ENCODE measurements at places on chromosomes 11 and 22.
A peak's percentile ranks its signal among the peaks of the same experiment; 100 is the strongest.

DNA sequence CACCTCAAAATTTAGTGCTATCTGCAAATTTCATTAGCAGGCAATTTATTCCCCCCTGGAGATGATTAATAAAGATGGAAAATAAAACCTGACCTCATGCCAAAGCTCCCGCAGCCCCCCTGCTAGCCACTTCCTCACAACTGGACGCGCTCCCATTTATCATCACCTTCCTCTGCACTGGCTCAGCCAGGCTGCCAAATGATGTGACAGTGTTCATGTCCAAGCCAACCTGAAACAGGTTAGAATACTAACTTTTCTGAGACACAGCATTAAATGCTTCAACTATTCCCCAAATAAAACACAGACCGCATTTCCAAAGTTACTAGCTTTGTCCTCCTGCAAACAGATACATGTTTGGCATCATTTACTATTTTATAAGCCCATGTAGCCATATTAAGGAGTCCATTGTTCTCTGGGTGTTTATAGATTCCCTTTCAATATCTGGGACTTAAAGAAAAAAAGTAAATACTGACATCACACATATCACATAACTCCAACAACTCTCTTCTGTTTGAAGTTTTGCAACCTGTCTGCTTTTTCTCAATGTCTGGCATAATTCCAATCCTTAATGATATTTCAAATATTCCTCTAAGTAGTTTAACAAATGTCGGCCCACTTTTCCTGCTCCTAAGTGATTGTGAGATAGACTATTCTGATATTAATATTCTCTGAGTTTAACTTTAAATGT lies 829.7 kb upstream of the FAT3 start:
- DNase-seq, result no peak

- no peak for DNase-seq
Observed at GRCh38 chr11:106482917-106483785, 405.7 kb downstream of the AASDHPPT start.

- DNase-seq, result no peak
Observed at GRCh38 chr11:75896843-75897419, 81.9 kb downstream of the UVRAG start.

- no peak for DNase-seq
Observed at GRCh38 chr11:100205926-100206325, 481.2 kb upstream of the ARHGAP42 start.

DNA sequence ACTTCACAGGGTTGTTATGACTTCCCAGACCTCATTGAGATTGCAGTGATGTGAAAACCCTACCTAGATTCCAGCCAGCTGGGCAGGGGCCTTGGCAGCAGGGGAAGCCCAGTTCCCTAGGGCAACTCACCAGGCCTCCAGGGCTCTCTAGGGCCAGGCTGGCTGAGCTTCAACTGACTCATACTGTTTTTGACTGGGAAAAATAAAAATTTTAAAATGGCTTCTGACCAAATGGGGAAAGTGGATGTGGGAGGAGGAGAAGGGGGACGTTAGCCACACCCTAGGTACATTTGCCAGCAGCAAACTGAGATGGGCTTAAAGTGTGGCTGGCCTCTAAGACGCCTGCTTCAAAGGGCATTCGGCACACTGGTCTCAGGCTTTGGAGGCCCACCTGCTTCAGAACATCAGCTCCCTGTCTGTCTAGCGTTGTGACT lies 39.0 kb downstream of the BMAL1 start:
- DNase-seq, result no peak

GRCh38 chr11:59069087-59069486 lies 17.0 kb upstream of the GLYATL1B start:
- DNase-seq, result no peak

DNA sequence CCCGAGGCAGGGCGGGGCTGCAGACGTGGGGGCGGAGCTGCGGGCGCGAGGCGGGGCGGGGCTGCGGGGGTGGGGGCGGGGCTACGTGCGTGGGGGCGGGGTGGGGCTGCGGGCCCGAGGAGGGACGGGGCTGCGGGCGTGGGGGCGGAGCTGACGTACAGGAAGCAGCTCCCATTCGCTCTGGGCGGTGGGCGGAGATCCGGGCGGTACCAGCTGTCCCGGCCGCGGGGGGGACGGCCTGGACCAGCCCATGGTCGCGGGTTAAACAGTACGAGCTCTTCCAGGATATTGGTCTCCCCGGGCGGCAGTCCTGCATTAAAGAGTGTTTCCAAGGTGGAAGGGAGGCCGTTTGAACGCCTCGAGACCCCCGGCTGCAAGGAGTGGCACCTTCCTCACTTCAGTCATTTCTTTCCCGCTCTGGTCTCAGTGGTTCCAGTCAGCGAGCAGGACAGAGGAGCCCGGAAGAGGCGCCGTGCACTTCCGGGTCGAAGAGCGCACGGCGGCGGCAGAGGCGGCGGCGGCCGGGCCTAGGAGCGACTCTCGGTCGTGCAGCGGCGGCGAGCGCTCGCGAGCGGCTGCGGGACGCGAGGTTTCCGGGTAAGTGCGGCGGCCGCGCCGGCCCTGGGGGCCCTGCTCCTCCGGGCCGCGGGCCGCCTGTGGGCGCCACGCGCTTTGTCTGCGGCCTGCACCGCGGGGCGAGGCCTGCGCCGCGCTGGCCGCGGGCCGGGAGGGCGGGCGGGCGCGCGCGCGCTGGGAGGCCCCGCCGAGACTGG lies at the start of gene PHRF1:
Gene PHRF1, plus strand, starts transcription at position 475 of the 773 bp plus-strand sequence. CDS start 5,043 bp downstream, outside the sequence.
- peak; percentile 95 for DNase-seq

DNA sequence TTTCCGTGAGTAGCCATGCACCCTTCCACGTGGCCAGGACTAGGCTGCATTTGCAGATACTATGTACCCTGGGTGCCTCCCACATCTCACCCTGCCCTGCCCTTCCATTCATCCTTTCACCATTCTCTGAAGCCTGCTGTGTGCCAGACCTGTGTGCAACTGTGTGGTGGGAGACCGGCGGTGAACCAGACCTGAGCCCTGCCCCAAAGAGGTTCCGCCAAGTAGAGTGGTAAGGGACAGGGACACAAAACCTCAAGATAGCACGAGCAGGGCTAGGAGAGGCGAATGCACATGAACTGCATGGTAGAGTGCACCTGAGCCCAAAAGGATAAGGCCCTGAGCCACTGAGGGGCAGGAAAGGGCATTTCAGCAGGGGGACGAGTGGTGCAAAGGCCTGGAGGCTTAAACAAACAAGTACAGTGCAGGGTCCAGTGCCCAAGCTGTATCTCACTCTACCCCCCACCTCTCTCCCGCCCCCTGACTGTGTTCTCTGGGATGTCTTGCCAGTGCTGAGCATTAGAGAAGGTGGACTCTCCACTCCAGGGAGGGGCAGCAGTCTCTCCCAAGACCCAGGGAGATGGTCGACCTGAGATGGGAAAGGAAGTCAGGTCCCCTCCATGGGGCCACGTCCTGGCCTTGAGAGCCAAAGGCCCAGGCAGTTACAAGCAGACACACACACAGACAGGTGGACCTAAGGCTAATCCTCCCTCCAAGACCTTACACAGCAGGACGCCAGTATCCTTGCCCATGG lies 14.1 kb upstream of the ARAP1 start:
- no peak for DNase-seq

- no peak for DNase-seq
Observed at GRCh38 chr22:46857142-46857884, 94.9 kb downstream of the TBC1D22A start.

GRCh38 chr11:28296426-28296825 lies 188.2 kb downstream of the METTL15 start:
- no peak for DNase-seq

- no peak for DNase-seq
Observed at GRCh38 chr22:21044931-21045584, 688 bp upstream of the LRRC74B start.

DNA sequence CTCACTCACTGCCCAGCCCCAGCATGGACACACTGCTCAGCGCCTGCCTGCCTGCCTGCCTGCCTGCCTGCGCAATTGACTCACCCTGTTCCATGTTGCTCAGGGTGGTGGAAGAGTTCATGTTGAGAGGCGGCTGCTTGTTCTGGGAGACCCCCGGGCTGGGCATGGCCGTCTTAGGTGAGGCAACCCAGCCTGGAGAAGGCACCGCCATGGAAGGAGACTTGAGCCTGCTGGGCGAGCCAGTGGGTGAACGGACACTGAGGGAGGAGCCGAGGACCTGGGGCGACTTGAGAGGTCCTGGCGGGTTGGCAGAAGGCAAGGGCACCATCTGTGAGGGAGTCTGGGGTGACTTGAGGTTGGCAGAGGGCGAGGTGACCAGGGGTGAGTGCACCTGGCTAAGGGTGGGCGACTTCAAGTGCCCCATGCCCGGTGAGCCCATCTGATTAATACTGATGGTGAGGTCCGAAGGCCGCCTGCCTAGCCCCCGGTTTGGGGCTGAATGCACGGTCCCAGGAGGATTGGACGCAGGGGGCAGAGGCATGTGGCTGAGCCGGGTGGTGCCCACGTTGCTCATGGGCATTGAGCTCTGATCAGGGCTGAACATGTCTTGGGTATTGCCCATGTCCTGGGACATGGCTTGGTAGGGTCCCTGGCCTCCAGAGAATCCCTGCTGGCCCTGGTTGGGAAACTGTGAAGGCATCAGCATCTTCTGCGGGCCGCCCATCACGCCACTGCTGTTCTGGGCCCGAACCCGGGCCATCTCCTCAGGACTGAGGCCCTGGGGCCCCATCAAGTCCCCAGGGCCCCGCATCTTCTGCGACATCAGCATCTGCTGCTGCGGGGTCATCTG lies 17.1 kb downstream of the CXCR5 start:
- DNase-seq, result no peak

DNA sequence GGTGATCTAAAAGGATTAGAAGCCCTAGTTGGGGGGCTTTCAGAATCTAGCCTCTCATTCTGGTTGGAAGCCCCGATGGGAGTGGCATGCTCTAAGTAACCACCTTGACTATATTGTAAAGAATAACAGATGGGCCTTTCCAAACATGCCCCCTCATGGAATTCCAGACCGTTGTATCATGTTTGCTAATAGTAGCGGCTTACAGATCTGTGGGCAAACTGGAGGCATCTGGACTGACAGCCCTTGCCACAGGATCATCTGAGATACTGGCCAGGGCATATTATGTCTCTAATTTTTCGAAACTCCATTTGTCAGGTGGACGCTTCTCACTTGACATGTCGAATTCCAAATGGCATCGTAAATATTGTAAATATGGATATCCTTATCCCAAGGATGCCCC lies 10.5 kb downstream of the APIP start:
- no peak for DNase-seq

DNA sequence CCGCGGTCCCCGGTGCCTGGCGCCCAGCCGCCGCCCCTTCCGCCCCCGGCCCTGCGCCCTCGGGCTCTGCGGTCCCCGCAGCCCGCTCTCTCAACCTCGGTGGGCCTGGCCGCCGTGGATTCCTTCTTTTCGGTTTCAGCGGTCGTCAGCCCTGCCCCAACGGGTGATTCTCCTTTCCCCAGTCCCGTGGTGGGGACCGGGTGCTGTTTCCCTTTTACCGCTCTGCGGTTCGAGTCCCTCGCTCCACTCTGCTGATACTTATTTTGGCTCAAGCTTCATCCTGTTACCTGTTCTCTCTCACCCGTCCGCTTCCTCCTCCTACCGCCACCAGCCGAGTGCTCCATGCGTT lies 494 bp downstream of the ZDHHC5 start:
- DNase-seq, result peak; percentile 54

- no peak for DNase-seq
Observed at GRCh38 chr11:59368238-59369022, 9.7 kb downstream of the OR5AN1 start.

DNA sequence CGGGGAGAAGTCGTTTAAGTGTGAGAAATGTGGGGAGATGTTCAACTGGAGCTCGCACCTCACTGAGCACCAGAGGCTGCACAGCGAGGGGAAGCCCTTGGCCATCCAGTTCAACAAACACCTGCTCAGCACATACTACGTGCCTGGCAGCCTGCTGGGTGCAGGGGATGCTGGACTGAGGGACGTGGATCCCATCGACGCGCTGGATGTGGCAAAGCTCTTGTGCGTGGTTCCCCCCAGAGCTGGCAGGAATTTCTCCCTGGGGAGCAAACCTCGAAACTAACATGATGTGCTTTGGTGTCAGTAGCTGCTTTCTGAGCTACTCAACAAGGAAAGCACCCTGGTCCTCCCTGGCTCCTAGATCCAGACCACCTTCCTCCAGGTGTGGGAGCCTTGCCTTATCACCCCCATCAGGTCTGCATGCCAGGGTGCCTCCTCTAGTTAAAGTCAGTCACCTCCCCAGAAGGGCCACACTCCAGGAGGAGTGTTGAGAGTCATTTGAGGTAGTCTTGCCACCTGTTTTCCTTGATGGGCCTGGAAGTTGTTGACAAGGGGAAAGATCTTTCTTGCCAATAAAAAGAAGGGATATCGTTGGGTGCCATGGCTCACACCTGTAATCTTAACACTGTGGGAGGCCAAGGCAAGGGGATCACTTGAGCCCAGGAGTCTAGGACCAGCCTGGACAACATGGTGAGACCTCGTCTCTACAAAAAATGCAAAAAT lies 12.9 kb downstream of the ZNF74 start:
- no peak for DNase-seq

DNA sequence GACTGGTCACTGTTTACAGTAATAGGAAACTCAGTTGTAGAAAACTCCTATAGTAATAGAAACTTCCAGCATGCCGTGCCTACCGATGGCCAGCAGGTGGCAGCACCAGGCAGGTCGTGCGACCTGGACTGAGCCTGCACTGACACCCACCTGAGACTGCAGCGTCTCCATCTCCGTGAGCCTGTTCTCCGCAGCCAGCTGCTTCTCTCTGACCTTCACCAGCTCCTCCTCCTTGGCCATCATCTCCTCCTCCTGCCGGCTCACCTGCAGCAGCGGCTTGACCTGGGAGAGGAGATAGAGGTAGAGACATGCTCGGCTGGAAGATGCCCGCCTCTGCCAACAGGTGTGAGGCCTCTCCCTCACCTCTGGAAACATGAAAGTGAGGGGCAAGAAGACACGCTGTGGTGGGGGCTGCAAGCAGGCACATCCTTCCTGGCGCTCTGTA lies 48.5 kb downstream of the APOL1 start:
- peak; percentile 83 for DNase-seq

DNA sequence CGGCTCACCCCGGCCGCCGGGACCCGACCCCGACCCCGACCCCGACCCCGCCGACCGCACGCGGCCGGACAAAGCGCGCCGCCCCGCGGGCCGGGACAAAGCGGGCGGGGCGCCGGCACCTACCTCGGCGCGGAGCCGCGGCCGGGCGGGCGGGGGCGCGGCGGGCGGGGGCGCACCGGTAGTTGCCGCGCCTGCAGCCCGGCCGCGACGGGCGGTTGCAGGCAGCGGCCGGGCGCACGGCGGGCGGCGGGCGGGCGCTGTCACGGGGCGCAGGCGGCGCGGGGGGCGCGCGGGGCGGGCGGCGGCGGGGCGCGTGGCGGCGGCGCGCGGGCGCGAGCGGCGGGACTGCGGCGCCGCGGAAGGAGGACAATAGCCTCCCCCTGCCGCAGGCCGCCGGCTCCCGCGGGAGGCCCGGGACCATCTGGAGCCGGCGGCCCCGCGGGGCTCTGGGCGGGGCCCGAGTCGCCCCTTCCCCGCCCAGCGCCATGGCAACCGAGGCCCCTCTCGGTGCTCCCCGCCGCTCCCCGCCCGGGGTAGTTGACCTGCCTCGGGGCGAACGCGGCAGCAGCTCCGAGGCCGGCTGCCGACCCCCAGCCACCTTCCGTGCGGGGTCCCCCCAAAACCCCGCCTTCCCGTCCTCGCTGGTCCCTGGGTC lies 851 bp downstream of the SPTBN2 start:
- no peak for DNase-seq

DNA sequence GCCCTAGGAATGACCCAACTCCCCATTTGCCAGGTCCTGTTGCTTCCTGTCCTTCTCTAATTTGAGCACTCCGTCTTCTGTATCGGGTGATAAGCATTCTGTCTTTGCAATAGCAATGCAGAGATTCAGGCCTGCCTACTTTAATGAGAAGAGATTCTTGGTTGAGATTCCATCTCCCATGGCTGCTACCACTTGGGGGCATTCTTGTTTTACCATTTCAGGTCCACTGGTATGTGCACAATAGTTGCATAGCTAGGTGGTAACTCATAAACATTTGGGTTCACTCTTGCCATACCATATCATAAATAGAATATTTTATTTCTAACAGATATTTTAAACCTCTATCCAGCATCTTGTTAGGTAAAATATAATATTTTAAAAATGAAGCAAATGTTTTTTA lies 34.4 kb upstream of the CALCB start:
- DNase-seq, result no peak
